Heart right ventricle (tissue), 16 donors: ENCODE measurements at places on chromosomes 6 and 20.

GRCh38 chr6:135540207-135540840 lies 42.8 kb upstream of the AHI1 start:
- peak; percentile 13 for DNase-seq

GRCh38 chr6:150628908-150629307 lies 29.2 kb downstream of the PLEKHG1 start:
- no peak for DNase-seq

DNA sequence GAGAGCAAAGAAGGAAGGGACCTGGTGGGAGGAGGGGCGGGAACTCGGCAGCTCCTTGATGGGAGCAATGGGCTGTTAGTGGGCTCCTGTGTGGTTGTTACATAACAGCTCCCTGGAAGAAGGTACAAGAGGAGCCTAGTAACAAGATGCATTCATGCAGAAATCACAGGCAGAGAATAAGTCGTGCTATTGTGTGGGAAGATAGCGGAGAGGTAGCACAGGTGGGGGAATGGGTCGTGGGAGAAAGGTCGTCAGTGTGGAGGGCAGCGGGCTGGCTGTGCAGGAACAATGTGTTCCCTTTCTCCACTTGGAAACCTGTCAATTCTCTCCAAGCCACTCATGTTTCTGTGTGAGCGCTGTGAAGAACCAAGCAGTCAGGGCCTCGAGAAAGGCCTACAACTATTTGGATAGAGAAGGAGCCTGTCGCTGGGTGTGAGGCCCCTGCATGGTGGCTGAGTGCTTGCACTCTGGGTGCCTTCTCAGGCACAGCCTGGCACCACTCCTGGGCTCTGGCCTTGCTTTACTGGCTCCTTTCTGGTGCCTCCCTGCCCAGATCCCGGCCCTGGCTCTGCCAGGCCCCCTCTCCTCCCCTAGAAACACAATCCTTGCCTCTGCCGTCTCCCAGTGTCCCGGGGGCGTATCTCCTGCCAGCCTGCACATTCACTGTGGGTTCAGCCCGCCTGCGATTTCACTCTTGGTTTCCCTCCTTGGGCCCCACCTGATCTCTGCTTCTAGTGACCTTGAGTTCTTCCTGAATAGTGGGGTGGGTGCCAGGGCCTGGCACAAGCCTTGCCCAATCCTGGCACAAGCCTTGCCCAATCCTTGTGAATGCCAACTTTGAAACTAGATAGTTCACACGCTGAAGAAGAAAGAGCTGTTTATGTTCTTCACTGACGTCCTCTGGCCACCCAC lies 7.4 kb upstream of the FGD2 start:
- DNase-seq: peak; percentile 45

GRCh38 chr6:13009461-13009860 lies 292.9 kb downstream of the PHACTR1 start:
- DNase-seq: no peak

DNA sequence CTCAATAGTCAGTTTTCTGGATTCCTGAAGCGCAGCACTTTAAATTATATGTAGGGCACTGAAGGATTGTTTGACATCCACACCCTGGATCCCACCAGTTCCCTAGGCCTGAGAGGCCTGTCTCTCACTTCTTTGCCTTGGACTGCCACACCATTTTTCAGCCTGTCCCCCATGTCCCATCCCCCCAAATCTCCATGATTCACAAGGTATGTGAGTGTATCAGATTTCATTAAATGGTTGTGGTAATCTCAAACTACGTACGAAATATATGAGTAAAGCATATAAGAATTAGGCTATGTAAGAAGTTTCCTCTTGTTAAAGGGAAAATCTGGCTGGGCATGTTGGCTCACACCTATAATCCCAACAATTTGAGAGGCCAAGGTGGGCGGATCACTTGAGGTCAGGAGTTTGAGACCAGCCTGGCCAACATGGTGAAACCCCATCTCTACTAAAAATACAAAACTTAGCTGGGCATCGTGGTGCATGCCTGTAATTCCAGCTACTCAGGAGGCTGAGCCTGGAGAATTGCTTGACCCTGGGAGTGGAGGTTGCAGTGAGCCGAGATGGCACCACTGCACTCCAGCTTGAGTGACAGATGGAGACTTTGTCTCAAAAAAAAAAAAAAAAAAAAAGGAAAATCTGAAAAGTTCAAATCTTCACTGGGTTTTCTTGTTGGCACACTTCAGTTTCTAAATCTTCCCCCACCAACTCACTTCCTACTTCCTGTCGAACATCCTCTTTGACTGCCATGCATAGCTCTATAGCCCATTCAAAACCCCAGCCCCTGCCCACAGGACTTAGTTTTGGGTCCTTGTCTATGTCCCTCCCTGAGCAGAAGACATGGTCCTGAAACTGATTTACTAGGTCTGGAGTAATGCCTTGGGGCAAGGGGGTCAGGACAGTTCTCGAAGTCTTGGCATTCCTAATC lies 97.3 kb upstream of the SHLD1 start:
- no peak for DNase-seq

- no peak for DNase-seq
Measured at GRCh38 chr6:16659466-16660156, 101.6 kb downstream of the ATXN1 start.

GRCh38 chr20:9999645-10000044 lies 35.1 kb upstream of the ANKEF1 start:
- no peak for DNase-seq
